NCI-H2227 treated with DMSO at 0.1 percent for 48 hours (cell line): ENCODE measurements at places on chromosomes 16 and 17.

DNA sequence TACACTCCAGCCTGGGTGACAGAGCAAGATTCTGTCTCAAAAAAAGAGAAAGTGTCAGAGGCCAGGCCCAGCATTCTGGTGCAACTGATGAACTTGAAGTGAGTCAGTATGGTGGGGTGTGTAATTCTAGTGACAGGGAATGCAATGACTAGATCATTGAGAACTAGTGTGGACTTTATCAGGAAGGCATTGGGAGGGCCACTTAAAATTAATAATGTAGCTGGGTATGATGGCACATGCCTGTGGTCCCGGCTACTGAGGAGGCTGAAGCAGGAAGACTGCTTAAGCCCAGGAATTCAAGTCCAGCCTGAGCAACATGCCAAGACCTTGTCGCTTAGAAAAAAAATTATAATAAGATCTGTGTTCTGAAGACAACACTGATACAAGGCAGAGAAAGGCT, 90.8 kb downstream of the STX8 start:
- no peak for DNase-seq

DNA sequence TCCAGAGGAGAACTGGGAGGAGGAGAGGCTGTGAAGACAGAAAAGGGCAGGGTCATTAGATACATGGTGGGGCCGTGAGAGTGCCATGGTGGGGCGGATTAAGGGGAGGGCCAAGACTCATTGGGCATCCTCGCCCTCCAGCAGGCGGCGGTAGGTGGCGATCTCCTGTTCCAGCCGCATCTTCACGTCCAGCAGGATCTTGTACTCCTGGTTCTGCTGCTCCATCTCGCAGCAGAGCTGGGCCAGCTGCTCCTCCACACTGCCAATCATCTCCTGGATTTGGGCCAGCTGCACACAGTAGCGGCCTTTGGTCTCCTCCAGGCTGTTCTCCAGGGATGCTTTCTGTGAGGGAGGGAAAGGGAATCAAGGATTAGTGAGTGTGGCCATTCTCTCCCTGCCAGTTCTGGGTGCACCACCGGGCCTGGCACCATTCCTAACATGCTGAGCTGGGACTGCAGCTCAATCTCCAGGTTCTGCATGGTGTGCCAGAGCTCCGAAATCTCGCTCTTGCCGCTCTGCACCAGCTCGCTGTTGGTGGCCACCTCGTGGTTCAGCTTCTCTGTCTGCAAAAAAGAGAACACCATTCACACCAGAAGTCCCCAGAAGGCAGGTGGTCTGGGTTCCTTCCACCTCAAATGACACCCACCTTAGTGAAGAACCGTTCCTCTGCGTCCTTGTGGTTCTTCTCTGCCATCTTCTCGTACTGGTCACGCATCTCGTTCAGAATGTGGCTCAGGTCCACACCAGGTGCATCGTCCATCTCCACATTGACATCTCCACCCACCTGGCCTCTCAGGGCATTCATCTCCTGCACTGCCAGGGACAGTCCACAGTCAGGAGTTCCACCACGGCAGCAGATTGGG, 129.0 kb downstream of the CCDC144A start:
- DNase-seq = no peak

DNA sequence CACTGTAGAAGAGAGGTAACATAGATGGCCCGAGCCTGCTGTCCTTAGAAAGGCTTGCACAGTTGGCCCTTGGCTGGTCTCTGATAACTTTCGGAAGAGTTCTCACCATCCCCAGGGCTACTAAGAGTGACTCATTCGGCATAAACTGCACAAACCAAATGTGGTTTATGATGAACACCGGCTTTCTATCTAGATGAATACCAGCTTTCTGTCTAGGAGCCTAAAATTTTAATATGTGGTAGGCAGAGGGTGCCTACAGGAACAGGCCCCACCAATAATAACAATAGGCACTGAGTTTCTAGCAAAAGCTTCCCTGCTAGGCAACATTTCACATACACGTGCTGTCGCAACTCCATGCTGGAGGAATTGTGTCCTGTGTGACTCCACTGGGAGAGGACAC, 15.4 kb downstream of the CNOT1 start:
- no peak for DNase-seq

DNA sequence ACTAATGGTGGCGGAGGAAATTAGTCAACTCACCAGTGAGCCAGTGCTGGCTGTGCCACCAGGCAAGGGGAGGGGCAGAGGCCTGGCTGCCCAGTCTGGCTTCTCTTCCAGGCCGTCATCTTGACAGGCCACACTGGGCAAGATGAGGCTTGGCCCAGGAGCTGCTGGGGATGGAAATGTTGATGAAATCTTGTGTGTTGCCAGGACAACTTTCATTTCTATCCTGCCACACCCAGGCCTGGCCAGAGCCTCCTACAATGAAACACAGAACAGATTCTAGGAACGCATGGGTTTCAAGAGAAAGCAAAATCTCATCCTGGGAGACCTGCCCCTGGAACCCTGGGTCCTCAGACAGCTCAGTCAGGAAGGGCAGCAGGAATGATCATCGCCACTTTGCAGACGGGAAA, 9.3 kb downstream of the HEXIM2 start:
- no peak for DNase-seq

DNA sequence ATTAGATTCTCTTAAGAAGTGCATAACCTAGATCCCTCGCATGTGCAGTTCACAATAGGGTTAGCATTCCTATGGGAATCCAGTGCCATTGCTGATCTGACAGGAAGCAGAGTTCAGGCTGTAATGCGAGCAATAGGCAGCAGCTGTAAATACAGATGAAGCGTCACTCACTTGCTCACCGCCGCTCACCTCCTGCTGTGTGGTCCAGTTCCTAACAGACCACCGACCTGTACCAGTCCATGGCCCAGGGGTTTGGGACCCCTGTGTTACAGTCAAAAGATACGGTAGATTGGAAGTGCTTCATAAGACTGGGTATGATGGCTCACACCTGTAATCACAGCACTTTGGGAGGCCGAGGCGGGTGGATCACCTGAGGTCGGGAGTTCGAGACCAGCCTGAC, 2.8 kb downstream of the STAT5A start:
- no peak for DNase-seq
